Stimulated activated CD8-positive, alpha-beta memory T cell treated with anti-CD3 and anti-CD28 coated beads, Interleukin-4, amount 100 ng/mL, for 1 hour (primary cell): ENCODE measurements at places on chromosomes 7 and 10.

DNA sequence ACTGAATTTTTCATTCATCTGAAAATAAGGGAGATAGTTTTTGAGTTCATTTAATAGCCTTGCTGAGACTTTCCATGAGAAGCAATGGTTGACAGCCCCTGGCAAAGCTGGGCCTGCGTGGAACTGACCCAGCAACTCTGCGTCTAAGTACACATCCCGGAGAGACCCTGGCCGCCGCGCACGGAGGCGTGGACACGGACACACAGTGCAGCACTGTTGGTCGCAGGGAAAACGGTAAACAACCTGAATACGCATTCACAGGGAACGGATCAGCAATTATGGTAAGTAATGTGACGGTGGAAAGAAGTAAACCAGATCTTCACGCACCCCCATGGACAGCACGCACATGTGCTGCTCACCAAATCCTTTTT lies 28.2 kb downstream of the GNA12 start:
- DNase-seq, result no peak

- DNase-seq, result no peak
Measured at GRCh38 chr7:125663961-125664360, 734.3 kb upstream of the POT1 start.

DNA sequence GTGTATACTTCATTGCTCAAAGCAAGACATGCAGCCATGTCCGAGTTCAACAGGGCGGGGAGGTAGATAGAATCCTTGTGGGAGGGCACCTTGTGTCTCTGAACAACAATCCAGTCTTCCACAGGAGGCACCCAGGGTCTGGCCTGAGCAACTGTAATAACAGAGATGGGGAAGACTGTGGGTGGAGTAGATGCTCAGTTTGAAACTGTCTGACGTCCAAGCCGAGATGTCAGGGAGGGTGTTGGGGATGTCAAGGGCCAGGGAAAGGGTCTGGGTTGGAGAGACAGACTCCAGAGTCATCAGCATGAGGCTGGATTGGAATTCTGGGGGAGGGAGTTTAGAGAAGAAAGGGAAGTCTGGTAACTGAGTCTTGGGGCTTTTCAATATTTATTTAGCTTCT lies 88.0 kb downstream of the FANK1 start:
- no peak for DNase-seq

DNA sequence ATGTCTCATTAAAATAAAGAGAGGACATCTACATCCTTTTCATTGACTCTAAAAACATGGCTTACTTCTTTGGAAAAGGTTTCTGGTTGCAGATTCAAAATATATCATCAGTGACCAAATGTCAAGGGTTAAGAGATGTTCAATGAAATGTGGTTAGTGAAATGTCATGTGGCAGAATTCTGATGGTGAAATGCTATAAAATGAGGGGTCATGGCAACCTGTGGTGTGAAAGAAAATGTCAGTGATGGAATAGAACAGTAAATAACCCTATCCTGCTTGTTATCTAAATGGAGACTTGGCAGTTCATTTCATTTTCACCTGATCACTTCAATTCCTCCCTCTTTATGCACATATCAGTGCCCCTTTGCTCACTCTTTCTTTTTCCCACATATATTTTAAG lies 79.4 kb downstream of the TFPI2 start:
- DNase-seq, result no peak

DNA sequence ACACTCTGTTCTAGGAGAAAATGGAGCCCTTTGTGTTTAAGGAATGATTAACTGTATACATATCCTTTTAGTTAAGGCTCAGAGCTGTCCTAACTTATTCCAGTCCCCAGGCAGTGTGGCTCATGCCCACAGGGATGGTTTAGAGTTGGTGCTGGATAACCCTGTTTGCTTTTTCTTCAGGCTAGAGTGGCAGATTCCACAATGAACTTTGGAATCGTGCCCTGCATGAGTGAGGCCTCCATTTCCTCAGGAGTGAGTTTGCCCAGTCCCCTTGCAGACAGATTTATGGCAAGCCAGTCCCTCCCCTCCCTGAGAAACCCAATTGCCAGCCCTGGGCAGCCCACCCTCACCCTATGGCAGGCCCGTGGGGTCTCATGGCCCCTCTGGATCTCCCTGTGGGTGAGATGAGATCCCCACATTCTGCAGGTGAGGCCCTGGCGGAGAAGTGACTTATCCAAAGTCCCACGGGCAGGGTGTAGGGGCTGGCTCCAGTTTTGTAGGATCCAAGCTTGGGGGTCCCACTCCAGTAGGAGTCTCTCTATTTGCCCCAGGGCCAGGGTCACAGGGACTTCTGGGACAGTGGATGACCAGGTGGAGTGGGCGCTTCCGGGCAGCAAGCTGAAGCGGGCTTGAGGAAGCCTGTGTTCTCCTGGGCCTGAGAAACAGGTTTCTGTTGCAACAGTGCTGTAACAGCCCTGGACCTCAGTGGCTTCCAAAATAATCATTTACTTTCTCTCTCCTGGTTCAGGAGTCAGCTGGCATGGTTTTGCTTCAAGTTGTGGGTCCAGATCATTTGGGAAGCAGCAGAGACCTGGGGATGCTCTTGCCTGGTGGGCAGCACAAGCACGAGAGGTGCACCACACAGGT lies 9.0 kb upstream of the COMTD1 start:
- DNase-seq, result no peak

GRCh38 chr7:34313289-34313688 lies 344.7 kb upstream of the NPSR1 start:
- no peak for DNase-seq
